K562 (cell line): ENCODE measurements at places on chromosomes 1 and 21. TPM values are rescaled to one million over a fixed set of nuclear protein-coding genes. Genes with fewer than 3 reads are reported as not detected.
A peak's percentile ranks its signal among the peaks of the same experiment; 100 is the strongest.

The TSPAN2 gene
- not detected in 2 replicates for total RNA-seq

The HSD3B2 gene
- total RNA-seq = 0.96 and 1.1 TPM in 2 replicates

The SLX9 gene
- total RNA-seq = 71.2 and 75.5 TPM in 2 replicates

The TRIM58 gene
- 19.1 and 19.8 TPM in 2 replicates for total RNA-seq

The LORICRIN gene
- total RNA-seq = not detected in 2 replicates

The GBP2 gene
- total RNA-seq = 0.71 and 1.1 TPM in 2 replicates

The AVPR1B gene
- not detected in 2 replicates for total RNA-seq

The CFAP45 gene
- total RNA-seq = 0.72 and 1.6 TPM in 2 replicates

The LTN1 gene
- total RNA-seq = 32.8 and 37.1 TPM in 2 replicates

- DNase-seq = no peak
These were observed 49.4 kb downstream of the WDR4 start for GRCh38 chr21:42829954-42830353.

DNA sequence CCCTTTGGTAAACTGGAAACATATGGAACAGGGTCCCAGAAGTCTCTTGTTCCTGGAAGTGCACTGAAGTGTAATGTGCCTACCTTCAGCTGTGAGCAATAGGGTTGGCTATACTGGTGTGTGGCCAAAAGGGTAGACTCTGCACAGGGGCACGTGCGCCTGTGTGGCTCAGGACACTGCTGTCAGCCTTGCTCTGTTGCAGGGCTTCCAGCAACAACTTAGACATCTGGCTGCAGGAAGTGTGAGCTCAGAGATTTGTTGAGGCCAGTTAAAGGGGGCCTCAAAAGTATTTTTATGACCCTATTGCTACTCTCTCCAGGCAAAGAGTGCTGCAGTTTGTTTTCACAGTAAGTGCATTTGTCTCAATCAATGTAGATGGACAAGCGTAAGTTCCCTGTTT lies 7.5 kb downstream of the CTPS1 start:
- no peak for DNase-seq

DNA sequence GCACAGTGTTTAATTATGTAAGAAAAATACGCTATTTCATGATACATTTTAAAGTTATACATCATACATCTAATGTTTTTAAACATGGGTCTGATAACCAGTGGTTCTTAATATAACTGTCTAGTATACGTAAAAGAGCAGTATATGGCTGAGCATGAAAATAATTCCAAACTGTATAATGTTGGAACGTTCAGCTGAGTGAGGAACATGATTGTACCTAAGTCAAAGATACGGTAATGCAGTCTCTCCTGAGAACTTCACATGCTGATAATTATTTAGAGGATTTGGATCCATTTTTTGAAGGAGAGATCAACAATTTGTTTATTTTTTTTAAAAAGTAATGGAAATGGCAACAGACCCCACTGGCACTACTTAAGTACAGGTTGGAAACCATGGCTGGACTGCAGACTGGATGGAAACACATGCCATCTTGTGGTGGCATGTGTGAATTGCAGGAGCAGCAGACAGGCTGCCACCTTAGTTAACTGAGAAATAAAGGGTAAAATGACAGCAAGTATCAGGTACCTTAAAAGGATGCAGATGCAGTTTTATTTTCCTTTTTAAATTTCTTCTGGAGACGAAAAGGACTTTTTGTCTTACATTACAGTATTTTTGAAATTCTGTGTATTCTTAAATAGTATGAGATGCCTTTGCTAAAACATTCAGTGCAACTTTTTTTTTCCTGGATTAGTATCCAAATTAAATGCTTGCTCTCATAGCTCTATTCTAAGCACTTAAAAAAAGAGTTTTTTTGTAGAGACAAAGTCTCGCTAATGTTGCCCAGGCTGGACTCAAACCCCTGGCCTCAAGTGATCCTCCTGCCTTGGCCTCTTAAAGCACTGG lies 73.8 kb downstream of the MTR start:
- peak; percentile 69 for DNase-seq

GRCh38 chr1:38502758-38503157 lies 356.8 kb downstream of the RRAGC start:
- no peak for DNase-seq

DNA sequence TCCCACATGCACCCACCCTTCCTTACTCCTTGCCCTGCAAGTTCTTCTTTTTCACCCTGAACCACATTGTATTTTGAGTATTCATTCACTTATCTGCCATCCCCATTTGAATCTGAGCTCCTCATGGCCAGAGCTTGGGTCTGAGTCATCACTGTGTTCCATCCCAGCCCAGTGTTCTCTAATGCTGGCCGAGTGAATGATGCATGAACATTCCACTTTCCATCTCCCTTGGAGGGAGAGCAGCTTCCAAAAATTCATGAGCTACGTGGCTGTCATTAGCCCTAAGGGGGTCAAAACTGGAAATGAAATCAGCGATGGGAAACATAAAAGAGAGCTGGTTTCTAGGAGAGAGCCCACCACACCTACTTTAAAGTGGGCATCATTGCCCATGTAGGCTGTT lies 187.0 kb upstream of the USP24 start:
- DNase-seq = no peak

DNA sequence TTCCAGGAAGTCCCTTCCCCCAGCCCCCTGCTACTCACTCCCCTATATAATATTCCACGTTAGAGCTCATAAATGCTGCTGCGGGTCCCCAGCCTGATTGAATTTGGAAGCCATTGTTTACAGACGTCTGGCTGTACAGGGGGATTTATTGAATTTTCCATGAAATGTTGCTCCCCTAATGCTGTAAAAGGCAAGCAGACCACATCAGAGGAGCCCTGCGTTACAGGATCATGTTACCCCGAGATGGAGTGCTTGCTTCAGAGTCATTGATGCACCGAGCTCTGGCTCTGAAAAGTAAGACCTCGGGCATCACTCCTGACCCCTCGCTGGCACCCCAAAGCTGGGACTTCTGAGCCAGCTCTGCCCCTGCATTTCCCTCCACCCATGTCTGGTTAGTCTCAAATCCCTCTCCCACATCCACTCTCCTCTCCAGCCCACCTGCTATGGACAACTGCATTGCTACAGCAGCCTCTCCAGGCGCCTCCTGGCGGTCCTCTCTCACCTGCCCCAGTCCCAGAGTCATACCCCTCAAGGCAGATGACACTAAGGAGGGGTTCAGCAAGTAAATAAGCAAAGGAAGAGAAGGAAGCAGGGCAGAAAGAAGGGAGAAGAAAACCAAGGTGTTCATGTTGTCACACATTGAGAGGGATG lies 127.8 kb downstream of the TMEM53 start:
- peak; percentile 46 for DNase-seq

- DNase-seq = no peak
These were observed 37.7 kb downstream of the SYCP1 start for GRCh38 chr1:114892194-114892918.

GRCh38 chr1:206472024-206472423 lies 1.7 kb downstream of the IKBKE start:
- no peak for DNase-seq

GRCh38 chr1:78640462-78640861 lies 9.2 kb upstream of the IFI44 start:
- no peak for DNase-seq

DNA sequence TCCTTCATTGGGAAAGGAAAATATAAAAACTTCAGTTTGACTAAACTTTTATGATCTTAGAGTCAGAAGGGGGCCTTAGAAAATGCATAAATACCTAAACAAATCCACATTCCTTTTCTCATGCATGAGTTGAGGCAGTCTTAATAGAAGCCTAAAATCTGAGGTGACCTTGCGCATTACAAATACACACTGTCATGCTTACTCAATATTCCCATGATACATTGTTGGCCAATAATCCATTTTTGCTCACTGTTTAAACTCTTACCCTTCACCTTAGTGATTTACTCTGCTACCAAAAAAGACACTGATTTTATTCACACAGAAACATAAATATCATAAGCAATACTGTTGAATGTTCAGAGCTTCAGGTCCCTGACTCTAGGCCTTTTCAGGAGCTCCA lies 19.1 kb upstream of the TMCO1 start:
- no peak for DNase-seq

DNA sequence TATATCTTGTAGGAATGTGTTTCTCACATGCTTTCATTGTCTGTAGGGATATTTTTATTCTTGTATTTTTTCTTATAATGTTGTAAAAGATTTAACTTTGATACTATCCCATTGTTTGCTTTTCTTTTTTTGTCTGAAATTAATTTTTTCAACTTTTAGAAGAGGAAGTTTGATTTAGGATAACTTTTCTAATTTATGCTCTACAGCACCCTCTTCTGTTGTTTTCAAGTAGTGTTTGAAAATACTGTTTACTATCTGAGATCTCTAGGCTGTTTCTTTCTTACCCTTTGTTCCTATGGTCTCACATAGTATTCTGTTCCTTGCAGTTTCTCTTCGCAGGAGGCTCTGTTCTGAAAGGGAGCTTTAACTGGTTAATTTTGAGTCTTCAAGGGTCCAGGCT lies 21.9 kb downstream of the ABCD3 start:
- no peak for DNase-seq

DNA sequence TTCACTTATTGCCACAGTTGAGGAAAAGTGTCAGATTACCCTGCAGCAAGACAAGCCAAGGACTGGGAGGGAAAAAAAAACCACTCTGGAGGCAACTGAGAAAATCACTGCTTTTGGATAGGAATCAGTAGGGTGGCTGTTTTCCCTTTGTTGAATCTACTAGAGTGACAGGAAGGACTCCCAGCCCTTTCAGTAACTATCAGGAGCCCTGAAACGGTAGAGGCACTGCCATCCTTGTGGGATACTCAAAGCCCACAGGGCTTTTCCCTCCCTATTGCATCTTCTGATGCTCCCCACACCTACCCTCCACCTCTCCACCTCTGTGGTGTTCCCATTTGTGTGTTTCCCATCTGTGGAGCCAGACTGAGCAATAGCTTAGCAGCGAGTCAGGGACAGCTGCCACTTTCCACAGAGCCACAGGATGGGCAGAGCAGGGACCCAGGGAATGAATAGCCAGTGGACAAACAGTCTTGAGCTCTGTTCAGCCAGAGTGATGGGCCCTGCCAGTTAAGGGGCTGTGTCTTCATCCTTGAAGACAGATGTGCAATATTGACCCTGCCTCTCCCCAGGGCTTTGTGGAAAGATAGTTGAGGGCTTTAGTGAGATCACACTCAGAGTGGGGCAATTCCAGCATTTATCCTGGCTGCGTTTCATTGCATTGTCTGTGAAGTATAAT lies 13.9 kb downstream of the UBIAD1 start:
- DNase-seq = no peak

GRCh38 chr1:159120317-159120716 lies 43.8 kb upstream of the AIM2 start:
- DNase-seq = no peak

GRCh38 chr1:222278501-222278900 lies 269.4 kb downstream of the HHIPL2 start:
- no peak for DNase-seq
